ENCODE measurements at places on chromosomes 7 and 10.

DNA sequence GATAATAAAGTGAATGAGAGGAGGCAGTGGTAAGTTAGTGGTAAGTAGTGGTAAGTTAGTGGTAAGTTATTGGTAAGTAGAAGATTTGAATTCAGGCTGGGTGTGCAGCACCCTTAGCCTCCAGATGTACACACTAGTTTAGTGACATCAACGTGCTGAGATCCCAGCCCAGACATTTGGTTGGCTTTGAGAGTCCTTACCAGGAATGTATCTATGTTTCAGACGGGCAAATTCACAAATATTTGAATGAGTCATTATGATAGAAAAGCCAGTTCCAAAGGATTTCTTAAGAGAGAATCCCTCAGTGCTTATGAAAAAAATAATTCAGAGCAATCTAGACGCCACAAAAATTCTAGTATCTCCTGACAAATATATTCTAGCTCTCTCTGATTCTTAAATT lies 70.0 kb downstream of the ARL4A start:
- no peak for DNase-seq

DNA sequence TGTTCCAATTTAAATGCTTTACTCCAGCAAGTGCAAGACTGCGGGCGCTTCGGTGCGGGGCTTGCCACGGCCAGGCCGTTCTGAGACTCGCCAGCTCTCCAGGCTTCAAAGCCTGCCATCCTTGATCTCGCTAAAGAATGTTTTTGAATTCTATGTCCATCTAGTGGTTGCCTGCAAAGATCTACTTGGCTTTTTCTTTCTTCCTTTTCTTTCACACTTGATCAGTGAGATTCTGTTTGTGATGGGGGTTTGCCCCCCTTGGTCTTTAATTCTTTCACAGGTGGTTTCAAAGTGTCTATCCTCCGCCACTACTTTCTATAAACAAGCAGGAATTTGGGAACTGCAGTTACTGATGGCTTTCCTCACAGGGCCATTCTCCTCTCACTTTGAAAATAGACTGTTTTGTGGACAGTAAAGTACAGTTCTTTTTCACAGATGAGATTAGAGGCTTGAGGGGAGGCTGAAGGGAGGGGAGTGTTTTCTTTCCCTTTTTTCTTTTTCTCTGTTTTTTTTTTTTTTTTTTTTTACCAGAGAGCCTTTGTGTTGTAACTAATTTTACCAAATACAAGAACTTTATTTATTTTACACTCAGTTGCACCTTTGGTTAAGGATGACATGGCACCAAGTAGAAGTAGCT lies 15.2 kb upstream of the FBXW4 start:
- no peak for DNase-seq

- no peak for DNase-seq
These were observed 2.4 kb upstream of the ARID5B start for GRCh38 chr10:61899069-61899531.

DNA sequence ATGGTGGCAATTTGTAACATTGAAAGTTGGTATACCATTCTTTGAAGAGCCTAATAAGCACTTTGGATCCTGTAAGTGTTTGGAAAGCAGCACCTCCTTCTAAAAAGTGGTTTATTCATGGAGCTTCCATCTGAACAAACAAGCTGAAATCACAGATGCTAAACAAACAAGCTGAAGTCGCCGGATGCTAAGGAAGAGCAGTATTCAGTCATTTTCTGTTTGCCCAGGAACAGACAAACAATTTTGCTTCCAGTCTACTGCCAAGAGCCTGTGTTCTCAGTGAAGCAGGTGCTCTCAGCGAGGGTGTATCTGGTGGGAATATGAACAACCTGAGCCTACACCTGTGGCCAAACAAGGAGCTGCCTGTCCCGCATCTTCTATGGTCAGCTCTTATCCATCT lies 6.3 kb downstream of the COL28A1 start:
- no peak for DNase-seq

DNA sequence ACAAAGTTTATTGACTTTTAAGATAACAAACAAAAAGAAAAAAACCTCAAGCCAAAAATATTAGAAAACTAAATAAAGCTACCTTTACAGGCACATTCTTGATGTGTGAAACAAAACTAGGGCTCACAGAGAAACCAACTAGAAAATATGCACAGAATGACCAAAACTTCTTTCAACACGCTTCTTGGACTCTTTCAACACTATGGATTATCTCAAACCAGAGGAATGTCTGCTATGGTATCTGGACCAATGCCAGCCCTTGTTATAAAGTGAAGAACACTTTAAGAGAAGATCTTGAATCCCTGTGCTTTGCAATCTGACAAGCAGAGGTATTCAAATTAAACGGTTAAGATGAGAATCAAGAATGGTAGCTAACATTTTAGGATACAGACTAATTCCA lies 76.6 kb downstream of the DNAJC1 start:
- no peak for DNase-seq

- DNase-seq, result no peak
These were observed 1.6 kb upstream of the TARP start for GRCh38 chr7:38274927-38275620.

DNA sequence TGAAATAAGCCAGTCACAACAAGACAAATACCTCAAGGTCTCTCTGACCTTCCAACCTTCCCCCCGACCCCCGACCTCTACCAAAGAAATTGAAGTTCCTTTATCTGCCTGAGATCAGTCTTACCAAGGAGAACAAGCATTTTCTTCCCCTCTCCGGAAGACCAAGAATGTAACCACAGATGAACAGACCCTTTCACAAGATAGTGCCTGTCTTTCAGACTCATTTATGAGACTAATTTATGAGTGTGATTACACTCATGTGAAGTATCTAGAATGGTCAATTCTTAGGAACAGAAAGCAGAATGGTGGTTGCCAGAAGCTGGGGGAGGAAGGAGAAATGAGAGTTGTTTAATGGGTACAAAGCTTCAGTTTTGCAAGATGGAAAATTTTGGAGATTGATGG lies 108.9 kb upstream of the MKLN1 start:
- no peak for DNase-seq

DNA sequence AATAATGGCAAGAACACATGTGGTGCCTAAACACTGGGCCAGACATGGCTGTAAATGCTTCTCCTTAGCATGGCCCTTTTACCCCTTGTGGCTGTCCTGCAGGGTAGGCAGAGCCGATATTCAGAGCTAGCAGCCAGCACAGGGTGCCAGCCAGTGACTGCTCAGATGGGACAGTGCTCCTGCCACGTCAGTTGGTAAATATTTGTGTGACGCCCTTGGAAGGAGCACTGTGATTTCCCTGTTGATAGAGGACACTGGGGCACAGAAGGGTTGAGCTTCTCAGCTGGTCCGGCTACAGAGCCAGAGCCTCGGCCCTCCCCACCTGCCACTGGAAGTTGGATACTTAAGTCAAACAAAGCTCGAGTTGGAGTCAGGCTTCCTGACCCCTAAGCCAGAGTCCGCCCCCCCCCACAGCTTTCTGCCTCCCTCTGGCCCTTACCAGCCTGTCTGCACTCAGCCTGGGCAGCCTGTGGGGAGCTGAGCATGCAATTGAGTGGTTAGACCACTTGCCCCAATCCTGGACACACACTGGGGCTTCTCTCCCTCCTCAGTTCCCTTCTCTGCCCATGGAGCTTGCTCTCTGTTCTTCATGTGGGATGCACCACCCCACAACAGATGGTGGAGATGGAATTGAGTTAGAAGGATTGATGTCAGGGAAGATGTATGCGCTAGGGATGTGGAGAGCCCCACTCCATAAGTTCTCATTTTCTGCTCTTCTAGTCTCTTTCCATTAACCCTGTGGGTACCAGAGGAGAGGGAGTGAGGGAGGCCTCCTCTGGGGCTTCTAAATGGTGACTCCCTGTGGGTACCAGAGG lies 350.8 kb downstream of the PLXNA4 start:
- peak; percentile 7 for DNase-seq

Data from NCI-H1694 (cell line).